ENCODE measurements at places on chromosomes 5 and 9. TPM values are rescaled to one million over a fixed set of nuclear protein-coding genes. Genes with fewer than 3 reads are reported as not detected.

SQSTM1 gene
- total RNA-seq, result 236 TPM

- DNase-seq, result no peak
Measured at GRCh38 chr5:72282878-72283277, 37.2 kb downstream of the MRPS27 start.

DNA sequence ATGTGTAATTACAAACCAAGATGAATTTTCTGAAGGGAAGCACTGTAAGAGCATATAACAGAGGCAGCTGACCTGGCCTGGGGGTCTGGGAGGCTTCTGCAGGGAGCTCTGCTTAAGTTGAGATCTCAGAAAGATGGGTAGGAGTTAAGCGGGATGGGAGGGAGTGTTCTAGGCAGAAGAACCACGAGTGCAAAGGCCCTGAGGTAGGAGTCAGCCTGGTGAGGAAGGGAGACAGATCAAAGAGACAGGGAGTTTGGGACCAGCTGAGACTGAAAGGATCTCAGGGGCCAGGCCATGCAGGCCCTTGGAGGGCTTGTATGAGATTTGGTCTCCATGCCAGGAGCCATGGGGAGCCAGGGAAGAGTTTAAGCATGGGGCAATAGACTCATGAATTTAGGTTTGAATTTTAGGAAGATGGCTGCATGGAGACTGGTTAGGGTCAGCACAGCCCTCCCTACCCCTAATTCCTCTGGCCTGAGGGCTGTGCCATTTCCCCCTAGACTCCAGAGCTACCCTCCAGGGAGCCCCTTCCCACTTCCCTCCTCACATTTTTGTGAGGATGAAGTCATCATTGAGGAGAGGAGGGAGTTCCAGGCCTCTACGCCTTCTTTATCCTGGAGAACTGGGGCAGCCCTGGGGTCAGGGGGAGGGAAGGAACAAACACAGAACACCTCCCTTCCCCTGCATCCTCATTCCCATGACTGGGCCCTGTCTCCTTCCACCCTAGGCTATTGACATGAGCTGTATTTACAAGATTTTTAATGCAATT lies 4.8 kb upstream of the ARAP3 start:
- DNase-seq, result no peak

GRCh38 chr5:32581010-32581785 lies 4.2 kb upstream of the SUB1 start:
- DNase-seq, result no peak

GRCh38 chr5:124546643-124547042 lies 199.8 kb downstream of the ZNF608 start:
- no peak for DNase-seq

DNA sequence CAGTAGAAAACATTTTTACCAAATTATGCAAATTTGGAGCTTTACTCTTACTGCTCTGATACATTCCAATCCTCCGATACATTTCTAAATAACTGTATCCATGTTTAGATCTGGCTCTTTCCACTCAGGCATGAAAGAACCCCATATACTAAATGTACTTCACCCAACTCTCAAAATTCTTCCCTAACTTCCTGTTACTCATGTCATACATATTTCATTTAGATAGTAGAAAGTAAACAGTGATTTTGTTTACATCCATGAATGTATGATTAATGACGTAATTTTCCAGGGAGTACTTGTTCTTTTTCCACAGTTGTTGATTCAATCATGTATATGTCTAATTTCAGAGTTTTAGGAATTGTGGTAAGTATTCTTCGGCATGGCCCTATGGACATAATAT lies 1426.5 kb upstream of the C9orf72 start:
- DNase-seq, result no peak

DNA sequence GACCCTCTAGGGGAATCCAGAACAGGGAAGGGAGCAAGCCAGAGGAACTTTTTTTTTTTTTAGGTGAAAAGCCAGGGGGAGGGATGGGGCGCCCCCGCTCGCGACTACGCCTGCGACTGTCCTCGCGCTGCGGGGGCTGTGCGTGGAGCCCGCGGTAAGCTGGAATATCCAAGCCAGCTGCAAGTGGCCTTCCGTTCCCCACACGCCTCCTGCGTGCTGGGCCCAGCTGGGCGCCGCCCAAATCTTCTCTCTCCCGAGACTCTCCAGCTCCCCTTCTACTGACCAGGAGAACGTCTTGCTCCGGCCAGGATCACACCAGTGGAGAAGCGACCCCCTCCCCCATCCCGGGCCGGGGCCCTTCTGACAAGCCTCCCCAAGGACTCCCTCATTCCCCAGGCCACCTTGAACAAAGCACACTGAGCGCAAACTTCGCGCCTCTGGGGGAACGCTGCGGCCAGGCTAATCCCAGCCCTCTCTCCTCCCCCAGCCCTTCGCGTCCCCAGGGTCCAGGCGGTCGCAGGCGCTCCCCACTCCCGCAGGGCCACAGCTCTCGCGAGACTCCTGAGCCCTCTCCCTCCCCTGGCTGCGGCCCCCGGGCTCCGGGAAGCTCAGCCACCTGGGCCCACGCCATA lies 6.6 kb downstream of the BARX1 start:
- DNase-seq, result no peak

PLAC8L1 gene
- not detected for total RNA-seq

DNA sequence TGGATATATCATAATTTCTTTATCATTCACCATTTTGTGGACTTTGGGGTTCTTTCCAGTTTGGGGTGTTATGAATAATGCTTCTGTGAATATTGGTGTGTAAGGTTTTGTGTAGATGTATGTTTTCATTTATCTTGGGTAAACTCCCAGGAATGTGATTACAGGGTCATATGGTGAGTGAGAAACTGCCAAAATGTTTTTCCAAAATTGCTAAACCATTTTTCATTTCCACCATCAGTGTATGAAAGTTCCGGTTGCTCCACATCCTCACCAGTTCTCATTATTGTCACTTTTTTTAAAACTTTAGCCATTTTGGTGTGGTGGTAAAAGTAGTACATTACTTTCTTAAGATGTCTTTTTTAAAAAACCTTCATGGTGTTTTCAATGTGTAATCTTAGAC lies 152.9 kb downstream of the NIPBL start:
- DNase-seq, result no peak

DNA sequence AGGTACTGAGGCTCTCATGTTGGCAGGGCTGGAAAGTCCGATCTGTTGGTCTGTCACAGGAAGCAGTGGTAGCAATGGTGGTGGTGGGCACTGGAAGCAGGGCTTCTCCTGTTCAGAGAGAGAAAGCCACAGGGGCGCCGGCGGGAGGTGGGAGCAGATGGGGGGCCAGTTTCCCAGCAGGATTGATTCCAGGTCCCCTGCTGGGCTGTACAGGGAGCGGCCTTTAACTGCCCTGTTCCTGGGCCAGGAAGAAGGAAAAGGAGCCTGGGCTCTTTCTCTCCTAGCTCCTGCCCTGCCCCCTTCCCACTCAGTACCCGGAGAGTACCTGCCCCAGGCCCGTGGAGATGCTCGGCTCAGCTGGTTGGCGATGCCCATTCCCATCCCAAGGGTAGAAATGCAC lies 2.6 kb upstream of the DAB2IP start:
- DNase-seq, result no peak

- DNase-seq, result no peak
Measured at GRCh38 chr9:107815782-107816560, 326.4 kb upstream of the KLF4 start.

GRCh38 chr5:58893551-58893950 lies 310.7 kb downstream of the RAB3C start:
- DNase-seq, result no peak

DNA sequence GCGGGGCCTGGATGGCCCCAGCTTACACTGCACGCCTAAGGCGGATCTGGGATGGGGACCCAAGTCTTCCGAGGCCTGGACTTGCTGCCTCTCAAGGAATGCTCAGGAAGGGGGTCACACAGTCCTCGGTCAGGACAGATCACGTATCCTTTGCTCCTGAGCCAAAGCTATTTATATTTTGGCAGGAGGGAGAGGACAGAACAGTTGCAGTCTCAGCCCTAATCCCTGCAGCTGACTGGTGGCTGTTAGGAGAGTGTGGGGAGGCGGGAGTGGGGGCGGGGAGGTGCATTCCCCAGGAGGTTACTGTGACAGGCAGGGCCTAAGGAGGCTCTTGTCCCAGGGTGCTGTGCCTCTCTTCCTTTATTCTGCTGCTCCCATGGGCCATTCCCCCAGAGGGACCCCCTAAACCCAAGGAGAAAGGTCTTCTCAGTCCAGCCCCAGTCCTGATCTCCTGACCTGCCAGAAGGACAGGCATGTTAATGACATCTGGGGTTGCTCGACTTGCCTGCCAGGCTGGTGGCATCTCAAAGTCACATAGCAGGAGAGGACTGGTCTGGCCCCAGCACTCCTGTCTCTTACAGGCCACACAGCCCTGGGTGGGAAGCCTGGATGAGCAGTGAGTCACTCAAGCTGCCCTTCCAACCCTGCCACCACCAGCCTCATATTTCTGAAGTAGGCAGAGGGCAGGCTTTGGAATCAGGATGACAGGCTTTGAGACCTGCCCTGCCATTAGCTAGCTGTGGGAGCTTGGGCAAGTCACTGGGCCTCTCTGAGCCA lies 51.9 kb downstream of the COL27A1 start:
- no peak for DNase-seq

DNA sequence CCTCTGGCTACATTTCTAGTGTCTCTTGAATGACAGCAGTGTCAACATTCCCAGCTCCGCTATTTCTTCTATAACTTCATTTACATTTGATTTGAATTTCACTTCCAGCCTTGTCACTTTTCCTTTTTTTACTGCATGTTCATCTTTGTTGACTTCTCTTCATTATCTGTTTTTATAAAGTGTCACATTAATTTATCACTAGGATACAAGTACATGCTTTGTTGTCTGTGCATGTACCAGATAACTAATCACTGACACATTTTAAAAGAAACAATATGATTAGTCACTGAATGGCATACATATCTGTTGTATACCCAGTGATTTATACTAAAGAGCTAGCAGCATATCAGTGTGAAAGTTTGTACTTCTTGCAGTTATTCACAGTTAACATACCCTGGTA lies 29.1 kb downstream of the ARSK start:
- DNase-seq, result no peak

DNA sequence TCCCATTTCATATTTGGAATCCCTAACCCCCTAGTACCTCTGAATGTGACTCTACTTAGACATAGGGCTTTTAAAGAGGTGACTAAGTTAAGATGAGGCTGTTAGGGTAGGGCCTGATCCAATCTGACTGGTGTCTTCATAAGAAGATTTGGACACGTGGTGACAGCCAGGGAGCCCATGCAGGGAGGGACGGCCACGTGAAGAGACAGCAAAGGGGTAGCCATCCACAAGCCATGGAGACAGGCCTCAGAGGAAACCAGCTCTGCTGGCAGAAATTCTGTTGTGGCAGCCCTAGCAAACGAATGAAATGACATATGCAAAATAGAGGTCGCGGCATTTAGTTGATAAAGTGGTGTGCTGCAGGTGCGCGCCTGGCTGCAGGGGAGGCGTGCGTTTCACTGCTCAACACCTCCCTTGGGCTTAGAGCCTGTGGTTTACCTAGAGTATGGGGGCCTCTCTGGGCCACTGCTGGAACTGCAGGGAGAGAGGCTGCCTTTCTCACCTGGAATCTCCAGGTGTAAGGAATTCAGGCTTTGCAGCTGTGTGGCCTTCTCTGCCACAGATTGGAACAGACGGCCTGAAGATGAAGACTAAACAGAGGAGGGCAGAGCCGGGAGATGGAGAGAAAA lies 7.1 kb upstream of the AFAP1L1 start:
- no peak for DNase-seq

DNA sequence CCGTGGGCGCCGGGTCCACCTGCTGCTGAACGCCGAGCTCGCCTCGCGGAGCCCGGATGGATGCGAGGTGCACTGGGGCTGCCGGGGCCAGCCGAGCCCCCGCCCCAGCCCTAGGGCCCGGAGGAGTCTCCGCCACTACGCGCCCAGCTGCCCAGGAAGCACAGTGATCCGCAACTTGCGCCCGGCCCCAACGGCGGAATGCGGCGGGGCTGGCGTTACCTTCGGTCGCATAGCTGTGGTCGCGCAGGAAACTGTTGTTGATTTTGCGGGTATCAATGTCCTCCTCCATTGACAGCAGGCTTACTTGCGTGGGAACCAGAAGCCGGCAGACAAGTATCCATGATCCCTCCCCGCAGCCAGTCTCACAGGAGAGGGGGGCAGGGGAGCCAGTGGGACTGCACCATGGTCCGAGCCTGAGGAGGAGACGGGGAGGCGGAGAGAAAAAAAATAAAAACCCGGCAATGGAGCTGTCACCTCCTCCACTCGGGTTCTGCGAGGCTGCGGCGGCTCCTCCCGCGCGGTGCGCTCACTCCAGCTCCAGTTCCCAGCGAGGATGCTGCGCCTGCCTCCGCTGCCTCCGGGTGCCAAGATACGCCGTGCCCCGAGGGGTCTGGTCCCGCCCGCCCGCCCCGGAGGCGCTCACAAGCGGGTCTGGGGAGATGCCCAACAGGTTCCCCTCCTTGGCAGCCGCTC lies 628 bp downstream of the PPP2R2B start:
- no peak for DNase-seq

FOXD4L3 gene
- not detected for total RNA-seq

DNA sequence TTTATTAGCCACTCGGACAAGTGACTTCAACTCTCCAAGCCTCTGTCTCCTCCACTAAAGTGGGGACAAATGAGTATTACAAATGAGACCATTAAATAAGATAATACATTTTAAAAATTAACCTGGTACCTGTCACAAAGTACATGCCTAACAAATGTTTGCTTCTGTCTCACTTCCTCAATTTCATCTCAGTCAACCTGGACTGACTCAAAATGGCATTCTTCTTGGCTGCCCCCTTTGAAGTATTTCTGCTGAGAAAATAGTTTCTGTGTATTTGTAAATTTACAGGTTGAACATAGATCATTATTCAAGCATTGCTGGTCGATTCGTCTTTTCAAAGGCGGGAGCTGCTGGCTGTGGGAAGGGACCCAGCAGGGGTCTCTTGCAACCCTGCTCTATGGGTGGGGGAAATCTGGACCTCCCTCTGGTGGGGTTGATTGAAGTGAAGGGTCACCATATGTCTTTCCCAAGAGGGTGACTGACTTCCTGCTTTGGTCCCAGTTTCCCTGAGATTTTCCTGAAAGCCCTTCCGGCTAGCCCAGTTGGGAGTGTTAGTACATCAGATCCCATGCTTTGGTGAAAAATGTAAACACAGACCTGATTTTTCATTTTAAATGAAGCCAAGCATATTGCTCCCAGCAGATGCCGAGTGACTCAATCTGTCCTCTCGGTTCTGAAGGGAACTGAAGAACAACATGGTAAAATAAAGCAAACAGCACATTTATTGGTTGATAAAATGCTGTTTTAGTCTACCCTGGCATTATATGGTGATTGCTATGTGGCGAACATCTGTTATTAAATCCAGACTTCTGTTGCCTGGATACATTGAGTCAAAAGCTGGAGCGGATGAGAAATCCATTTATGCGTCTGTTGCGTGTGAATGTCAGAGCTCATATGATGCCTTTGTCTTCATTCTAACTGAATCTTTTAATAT lies 73.0 kb downstream of the KCNIP1 start:
- DNase-seq, result no peak

NMUR2 gene
- total RNA-seq, result not detected

EQTN gene
- not detected for total RNA-seq

Data from esophagus squamous epithelium (tissue), 5 donors.